Activated T-cell treated with anti-CD3 and anti-CD28 coated beads for 48 hours (primary cell): ENCODE measurements at places on chromosomes 11 and 22.

- no peak for DNase-seq
These were observed 11.5 kb downstream of the ATP5MG start for GRCh38 chr11:118412921-118413320.

DNA sequence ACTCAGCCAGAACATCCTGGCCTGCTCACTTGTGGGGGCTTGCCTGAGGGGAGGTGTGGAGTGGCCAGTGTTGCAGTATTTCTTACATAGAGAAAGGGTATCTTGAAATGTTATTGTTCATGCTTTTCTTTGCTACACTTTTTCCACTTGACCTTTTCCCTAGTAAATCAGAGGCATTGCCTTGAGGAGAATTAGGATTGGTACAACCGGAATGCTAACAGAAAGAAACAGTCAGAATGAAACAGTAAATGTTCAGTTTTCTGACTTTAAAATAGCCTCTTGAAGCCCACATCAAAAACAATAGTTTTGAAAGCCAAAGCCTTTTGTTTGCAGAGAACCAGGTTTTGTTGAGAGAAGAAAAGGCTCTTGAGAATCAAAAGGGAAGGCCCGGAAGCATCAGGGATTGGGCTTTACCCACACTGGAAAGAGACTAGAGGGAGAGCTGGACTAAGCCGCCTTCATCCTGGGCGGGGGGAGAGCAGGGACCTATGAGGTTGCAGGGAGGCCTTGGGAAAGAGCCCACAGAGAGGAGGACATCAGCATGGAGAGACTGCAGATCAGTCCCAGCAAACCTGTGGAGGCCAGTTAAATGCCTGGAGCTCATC, 12.4 kb downstream of the ADM start:
- DNase-seq: no peak

- no peak for DNase-seq
These were observed 39.3 kb downstream of the CEP295 start for GRCh38 chr11:93700830-93701229.

DNA sequence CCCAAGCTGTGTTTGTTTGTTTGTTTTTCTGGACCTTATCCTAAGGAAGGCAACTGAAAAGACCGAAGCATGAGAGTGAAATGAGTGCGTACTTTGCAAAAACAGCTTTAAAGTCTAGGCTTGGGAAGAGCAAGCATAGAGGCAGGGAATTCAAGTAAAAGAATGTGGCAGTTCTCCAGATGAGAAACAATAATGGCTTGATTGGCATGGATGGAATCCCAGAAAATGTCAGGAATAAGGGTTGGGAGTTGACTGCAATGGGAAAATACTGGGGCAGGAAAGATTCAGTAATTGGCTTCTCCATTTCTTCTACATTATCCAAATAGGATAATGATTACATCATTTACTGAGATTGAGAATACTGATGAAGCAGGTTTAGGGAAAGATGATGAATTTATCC, 17.5 kb downstream of the SAAL1 start:
- no peak for DNase-seq

DNA sequence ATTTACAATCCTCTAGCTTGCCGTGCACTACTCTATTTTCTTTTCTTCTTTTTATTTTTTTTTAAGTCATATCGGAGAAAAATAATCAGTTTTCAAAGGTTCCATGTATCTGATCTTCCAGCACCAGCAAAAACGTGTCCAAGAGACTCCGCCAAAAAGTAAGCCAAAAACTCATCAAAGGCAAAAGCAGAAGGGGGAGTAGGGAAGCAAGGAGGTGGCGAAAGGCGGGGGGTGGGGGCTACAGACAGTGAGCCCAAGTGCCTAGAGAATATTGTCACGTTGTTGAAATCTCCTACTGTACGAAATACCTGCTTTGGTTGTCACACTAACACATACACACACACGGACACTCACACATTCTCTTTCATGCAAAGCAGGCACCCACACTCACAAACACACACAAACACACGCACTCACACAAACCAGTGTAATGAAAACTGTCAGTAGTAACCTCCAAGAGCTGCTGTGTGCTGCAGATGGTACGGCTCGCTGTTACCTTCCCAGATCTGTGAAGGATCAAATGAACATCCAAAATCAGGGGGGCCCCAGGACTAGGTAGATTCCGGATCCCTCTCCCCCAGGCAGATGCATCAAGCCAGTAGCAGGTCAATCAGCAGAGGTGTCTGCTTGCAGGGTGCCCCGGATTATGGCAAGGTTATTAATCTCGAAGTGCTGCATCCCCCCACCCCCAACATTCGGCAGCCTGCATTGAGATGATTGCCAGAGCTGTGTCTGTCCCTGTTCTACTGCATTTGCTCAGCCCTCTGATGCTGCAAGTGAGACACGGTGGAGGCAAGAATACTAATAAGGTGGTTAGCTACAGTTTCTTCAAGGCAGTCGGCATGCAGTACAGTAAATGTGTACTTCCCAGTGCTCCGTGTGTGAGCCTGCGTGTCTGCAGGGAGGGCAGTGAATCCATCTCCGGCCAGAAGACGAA, at the start of gene LRRC4C:
Gene LRRC4C, minus strand, starts transcription at position 188 of the 937 bp plus-strand sequence.
- no peak for DNase-seq

DNA sequence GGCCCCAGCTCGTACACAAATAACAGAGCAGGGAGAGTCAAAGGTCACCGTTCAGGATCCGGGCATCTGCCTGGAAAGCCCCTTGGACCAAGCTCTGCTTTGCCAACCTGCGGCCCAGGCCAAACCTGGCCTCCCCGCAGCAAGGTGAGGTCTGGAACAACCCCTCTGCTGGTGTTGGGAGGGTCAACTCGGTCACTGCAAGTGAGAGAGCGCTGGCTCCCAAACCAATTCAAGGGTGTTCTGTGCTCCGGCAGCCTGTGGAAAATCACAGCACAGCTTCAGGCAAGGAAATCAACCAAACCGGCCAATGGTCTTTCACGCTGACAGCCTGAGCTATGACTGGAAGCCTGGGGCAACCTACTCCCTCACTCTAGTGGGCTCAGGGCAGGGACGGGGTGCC, 63.4 kb downstream of the MYH9 start:
- DNase-seq: no peak

GRCh38 chr11:134425816-134426536, 13.9 kb upstream of the B3GAT1 start:
- DNase-seq: no peak

DNA sequence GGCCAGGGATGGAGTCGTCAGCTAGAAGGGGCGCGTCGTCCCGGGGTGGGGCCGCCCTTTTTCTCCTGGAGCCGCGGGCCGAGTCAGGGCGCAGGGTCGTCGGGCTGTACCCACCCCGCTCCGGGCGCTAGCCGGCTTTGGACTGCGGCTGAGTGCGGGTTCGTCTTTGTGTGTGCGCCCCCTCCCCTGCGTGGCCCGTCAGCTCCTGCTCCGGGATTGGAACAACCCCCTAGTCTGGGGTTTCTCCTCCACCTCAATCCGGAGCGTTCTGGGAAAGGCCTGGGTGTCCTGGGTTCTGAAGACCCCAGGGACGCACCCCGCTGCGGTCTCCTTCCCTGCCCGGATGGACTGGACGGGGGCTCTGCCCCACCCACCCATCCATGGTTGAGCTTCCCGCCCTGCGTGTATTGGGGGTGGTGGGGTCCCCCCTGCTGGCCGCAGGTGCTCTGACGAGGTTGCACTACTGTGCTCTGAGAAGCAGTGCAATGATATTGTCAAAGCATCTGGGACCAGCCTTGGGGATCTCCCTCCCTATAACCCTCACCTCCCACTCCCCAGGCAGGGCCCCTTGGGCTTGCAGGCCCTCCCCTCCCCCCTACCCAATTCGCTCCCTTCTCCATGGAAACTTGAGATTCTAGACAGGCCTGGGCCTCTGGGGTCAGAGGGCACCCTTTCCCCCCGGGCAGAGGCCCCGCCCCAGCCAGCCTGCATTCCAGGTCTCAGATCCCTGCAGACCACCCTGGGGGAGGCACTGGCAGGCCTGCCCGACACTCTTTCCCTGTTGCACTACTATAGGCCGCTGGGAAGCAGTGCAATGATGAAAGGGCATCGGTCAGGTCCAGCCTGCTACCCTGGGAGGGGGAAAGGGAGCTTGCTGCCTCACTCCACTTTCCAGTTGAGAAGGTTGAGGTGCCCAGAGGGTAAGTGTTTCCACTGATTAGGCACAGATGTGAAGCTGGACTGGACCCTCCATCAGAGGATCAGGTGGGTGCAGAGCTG, 10.7 kb downstream of the SDF2L1 start:
- no peak for DNase-seq

- DNase-seq: no peak
These were observed 48.6 kb upstream of the LMO2 start for GRCh38 chr11:33940538-33940815.

DNA sequence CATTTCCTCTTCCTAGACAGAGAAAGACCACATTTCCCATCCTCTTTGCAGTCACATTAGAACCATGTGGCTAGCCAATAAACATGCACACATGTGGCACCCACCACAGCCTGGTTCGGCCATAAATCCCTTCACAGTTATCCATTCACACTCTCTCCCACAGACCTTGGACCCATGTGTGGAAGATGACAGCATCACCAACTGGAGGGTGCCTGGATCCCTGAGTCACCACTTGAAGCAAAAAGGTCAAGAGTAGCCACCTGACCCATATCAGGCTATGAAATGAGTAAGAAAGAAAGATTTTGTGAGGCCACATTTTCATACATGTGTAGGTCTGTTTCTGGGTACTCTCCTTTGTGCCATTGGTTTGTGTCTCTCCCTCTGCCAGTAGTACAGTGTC, 9.0 kb upstream of the TMEM121B start:
- DNase-seq: no peak
